Inflammatory macrophage (primary cell): ENCODE measurements at places on chromosomes 3 and 15.
A peak's percentile ranks its signal among the peaks of the same experiment; 100 is the strongest.

GRCh38 chr3:27907929-27908328, 185.8 kb upstream of the EOMES start:
- no peak for DNase-seq

DNA sequence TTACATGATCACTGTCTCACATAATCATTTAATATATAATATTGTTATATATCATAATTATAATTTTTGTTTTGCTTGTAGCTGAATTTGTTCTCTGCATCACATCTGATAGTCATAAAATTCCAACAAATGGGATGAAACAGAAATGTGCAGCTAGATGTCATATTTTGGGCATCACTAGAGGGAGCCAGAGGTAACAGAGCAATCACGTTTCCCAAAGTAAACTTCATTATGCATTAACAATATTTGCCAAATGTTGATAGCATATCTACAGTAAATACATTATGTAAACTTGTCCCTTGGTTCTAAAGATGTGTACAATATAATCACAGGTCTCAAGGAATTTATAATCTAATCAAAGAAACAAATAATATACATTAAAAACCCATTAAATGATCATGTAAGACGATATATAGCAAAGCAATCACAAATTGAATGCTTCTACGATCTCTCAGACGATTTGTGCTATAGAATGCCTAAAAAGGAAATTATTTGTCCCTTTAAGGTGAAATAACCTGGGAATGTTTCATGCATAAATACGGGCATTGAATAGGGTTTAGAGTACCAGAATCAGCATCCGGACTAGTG, 234.2 kb upstream of the MCTP2 start:
- DNase-seq: peak; percentile 22

DNA sequence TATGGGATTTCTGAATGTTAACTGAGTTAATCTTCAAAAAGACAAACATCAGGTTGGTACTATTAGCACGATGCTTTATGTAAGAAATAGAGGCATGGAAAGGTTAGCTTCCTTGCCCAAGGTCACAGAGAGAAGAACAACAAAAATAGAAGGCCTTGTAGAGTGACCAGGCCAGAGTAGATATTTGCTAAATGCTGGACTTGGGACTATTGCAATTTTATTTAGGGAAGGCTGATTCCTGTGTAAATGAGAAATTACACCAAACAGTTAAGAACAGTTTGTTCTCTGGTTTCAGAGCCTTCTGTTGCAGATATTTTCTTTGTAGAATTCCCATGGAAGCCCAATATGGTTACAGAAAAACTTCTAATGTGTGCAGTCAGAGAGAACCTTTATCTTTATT, 16.4 kb upstream of the SLITRK3 start:
- DNase-seq: no peak

DNA sequence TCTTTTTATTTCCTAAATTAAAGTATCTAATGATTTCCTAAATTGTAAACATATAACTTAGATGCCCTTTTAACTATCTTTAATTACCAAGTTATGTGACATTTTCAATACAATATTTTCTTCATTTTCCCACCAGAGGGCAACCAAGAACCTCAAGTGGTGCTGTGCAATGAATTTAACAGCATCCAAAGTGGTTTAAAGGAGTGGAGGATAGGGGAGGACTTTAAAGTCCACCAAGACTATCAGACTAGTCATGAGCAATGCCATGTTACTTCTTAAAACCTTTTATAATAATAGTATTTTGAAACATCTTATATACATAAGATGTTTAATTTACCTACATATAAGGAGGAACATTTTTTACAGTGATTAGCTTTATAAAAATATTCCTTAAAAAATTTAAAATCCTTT, 74.4 kb downstream of the DLG1 start:
- peak; percentile 34 for DNase-seq

DNA sequence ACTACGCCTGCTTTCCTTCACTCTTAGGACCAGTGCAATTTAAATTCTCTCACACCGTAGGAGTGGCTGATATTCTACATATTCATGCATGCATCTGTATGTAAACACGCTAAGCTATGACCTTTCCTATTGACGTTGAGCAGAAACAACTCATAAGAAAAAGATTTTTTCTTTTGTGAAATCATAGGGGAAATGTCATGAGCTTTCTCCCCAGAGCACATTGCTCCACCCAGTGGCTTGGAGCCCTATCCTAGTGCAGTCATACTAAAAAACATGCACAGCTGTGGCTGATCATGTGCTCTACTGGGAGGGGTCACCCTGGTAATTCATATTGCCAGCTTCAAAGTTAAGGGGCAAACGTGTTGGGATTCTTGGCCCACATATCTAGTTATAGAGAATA, 1.8 kb upstream of the MESD start:
- DNase-seq: peak; percentile 84

DNA sequence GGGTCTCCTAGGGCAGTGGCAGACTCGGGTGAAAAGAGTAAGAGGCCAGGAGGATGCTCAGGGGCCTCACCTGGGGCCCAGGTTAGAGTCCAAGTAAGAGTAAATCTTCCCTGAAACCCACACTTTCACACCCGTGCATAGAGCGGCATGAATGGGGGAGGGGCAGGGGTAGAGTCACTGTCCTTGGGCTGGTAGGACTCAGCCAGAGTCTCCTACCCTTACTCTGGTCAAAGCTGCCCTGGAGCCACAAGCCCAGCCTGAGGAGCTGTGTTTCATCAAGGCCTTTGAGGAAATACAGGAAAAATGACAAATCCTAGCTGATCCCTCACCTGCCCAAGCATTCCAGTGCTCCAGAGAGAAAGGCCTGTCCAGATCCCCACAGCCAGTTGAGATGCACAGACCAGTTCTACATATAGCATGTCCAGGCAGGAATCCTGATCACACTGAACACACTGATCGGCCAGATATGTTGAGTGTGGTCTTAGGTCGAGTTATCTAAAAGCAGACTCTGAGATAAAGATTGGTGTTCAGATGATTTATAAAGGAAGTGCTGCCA, 16.7 kb upstream of the CTNNB1 start:
- no peak for DNase-seq

GRCh38 chr3:116476691-116477090, 31.4 kb upstream of the LSAMP start:
- DNase-seq: no peak

GRCh38 chr3:38653685-38654537, 4.4 kb upstream of the SCN5A start:
- DNase-seq: no peak

GRCh38 chr3:198096015-198096414, 136.0 kb downstream of the LMLN start:
- DNase-seq: no peak

DNA sequence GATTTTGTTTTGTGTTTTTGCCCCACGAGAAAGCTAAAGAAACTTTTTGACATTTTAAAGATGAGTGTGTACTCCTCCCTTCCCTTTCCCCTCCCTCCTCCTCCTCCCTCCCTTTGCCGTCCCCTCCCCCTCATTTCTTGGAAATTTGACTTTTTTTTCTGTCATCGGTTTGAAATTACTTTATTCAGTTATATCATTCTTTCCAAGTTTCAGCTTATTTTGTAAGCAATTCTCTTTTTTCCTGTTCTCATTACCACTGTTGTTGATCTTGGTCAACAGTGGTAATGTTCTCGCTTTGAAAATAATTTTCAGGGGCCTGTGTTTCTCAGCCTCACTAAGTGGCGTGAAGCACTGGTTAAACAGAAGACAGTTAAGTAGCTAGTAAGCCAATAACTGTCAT, 178.4 kb downstream of the AKAP13 start:
- no peak for DNase-seq

DNA sequence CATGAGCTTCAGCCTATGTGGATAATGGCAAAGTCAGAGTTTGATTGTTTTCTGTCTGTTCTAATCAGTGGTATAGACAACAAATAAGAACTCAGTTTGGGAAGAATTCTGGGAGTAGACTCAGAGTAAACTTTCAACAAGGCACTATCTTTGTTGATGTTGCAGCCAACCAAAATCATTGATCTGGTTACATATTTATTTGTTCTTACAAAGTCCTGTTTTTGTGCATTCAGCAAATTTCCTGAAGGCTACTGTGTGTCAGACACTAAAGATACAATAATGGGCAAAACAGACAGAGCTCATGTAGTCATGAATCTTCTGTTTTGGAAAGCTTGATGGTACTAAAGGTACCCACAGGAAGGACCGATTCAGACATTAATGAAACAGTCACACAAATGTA, 55.0 kb downstream of the GRM7 start:
- no peak for DNase-seq

- no peak for DNase-seq
Measured at GRCh38 chr15:29432191-29433049, 162.8 kb upstream of the NSMCE3 start.

DNA sequence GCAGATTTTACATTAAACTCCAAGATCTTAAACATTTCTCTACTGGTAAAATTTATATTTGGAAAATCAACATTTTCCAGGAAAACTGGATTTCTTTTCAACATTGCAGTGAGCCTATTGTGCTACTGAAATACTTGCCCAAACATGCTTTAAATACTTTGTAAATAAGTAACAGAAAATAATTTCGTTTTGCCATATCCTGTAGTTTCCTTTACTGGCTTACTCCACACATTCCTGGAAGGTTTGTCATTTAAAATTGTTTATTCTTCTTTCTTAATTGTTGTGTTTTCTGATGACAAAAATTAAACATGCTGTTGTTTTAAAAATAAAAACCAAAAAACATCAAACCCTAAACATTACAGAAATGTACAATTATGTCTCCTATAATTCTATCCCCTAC, 22.0 kb downstream of the ACAD11 start:
- DNase-seq: no peak

GRCh38 chr3:12179441-12179840, 20.7 kb upstream of the TIMP4 start:
- no peak for DNase-seq

GRCh38 chr3:104553121-104553520, 813.6 kb upstream of the ALCAM start:
- DNase-seq: no peak

- DNase-seq: no peak
Measured at GRCh38 chr3:71786551-71786950, 1.6 kb upstream of the PROK2 start.

DNA sequence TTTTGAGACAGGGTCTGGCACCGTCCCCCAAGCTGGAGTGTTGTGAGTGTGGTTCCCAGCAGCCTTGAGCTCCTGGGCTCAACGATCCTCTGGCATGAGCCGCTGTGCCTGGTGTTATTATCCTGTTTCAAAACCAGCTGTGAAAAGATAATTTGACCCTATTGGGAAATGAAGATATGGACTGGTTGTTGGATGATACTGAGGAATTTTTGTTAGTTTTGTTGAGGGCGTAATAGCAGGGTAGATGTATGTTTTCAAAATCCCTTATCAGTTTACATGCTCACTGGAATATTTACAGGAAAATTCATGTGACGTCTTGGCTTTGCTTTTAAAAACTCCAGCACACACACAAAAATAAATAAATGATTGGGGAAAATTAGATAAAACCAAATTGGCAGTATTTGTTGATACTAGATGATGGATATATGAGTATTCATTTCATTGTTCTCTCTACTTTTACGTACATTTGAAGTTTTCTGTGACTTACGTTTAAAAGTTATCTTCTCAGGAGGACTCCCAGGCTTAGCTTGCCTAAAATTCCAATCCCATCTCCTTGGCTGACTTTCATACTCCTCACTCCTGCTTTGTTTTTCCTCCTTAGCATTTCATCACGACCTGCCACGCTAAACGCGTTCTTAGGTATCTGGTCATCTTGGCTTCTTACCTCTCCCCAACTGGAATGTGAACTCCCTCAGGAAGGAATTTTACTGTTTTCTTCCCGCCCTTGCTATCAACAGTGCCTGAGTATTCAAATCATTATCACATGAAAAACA, 56.8 kb upstream of the TFRC start:
- no peak for DNase-seq

- no peak for DNase-seq
Measured at GRCh38 chr3:87498358-87499080, 222.1 kb upstream of the POU1F1 start.

- DNase-seq: no peak
Measured at GRCh38 chr3:187955587-187955952, 198.4 kb upstream of the LPP start.

DNA sequence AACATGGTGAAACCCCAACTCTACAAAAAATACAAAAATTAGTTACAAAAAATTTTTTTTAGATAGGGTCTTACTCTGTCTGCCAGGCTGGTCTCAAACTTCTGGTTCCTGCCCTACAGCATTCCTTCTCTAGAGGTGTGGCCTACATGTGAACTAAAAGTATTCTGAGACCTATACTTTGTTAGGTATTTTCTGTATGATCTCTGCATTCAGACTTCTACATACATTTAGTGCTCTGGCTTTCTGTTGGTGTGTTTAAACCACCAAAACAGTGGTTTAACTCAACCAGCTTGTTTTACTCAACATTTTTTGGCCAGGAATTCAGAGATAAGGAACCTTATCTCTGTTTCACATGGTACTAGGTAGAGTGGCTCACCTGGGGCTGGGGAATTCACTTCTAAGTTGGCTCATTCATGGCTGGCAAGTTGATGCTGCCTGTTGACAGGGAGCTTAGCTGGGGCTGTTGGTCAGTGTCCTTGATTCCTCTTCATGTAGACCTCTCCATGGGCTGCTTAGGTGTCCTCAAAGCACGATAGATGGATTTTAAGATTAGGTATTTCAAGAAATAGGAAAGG, 41.4 kb upstream of the BSN start:
- DNase-seq: no peak

- DNase-seq: no peak
Measured at GRCh38 chr15:54504695-54505094, 526.5 kb downstream of the UNC13C start.

DNA sequence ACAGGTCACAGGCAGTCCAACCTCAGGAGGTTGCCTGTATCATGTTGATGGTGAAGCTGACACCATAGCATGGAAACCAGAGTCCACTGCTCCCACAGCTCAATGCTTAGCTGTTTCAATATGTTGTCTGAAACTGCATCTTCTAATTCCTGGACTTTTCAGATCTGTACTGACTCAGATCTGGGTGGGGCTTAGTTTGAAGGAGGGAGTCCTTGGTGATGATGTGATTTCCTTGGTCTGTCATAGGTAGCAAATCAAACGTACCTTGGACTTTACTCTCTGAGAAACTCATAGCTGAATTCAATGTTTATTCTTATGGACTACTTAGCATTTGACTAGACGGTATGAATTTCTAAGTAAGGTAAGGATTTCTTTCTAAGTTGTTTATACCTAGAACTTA, at the start of gene HHLA2:
TSS of gene HHLA2 (plus strand) at position 310 of the 400 bp plus-strand sequence. CDS start 55,266 bp downstream, outside the sequence.
- no peak for DNase-seq

- DNase-seq: no peak
Measured at GRCh38 chr15:74410502-74410901, 23.3 kb downstream of the SEMA7A start.

- DNase-seq: no peak
Measured at GRCh38 chr3:47425959-47426358, 45.1 kb downstream of the PTPN23 start.

- DNase-seq: no peak
Measured at GRCh38 chr3:158509891-158510290, 61.1 kb upstream of the MLF1 start.

GRCh38 chr3:126732281-126733060, 28.4 kb downstream of the CHCHD6 start:
- no peak for DNase-seq

DNA sequence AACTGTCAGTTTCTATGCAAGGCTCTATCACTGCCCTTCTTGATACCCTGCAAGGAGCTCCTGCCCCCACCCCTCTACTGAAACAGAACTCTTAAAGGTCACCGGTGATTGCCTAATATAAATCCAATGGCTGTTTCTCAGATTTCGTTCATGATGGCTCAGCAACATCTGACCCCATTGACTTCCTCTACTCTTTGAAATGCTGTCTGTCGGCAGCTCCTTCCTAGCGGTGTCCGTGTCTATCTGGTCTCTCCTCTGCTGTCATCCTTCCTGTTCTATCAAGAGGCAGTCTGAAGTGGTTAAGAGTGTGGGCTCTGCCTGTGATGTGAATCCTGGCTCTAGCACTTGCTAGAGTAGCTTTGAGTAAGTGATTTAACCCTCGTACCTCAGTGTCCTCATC, 5.5 kb downstream of the TMEM266 start:
- peak; percentile 94 for DNase-seq
